ENCODE measurements at places on chromosomes 1 and 21.

- DNase-seq: no peak
Observed at GRCh38 chr1:54567961-54568360, 19.9 kb downstream of the ACOT11 start.

DNA sequence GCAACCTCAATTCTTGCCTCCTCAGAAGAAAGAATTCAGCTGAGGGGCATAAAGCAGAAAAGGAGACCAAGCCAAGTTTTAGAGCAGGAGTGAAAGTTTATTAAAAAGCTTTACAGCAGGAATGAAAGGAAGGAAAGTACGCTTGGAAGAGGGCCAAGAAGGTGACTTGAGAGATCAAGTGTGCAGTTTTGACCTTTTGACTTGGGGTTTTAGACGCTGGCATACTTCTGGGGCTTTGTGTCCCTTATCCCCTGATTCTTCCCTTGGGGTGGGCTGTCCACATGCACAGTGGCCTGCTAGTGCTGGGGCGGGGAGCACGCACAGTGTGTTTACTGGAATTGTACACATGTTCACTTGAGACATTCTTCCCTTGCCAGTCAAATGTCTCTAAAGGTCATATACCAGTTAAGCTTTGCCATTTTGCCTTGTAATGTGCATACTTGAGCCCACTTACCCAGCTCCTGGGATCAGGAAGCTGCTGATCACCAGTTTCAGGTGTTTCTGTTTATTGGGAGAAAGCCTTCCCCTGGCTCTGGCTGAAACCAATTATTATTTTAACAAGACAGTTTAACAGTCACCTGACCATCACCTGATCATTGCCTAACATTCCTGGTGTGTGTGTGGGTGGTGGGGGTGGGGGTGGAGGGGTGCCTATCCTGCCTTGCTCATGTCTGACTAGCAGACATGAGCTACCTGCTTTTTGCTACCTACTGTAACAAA lies 36.2 kb downstream of the UTP25 start:
- no peak for DNase-seq

- no peak for DNase-seq
Observed at GRCh38 chr1:104574620-104575019, 824.9 kb downstream of the AMY1C start.

GRCh38 chr1:21559788-21560567 lies 50.8 kb downstream of the ALPL start:
- DNase-seq: no peak

DNA sequence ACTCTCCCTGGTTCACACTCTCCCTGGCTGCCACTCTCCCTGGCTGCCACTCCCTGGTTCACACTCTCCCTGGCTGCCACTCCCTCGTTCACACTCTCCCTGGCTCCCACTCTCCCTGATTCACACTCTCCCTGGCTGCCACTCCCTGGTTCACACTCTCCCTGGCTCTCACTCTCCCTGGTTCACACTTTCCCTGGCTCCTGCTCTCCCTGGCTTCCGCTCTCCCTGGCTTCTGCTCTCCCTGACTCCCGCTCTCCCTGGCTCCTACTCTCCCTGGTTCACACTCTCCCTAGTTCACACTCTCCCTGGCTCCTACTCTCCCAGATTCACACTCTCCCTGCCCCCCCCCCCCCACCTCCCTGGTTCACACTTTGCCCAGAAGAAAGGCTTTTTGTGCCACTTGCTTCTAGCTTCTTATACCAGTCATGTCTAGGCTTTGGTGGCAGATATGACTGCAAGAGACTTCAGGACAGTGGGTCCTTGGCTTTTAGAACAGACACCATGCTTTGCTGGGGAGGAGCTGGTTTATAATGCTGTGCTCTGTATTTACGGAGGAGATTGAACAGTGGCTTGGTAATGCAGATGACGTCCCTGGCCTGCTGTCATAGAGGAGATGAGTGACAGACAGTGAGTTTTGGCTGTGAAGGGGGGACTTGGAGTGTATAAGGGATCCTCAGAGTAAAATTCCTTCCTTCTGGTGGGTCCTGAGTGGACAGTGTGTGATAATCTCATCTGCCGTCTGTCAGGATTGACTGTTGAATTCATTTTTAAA lies 17.0 kb downstream of the COQ8A start:
- DNase-seq: no peak

DNA sequence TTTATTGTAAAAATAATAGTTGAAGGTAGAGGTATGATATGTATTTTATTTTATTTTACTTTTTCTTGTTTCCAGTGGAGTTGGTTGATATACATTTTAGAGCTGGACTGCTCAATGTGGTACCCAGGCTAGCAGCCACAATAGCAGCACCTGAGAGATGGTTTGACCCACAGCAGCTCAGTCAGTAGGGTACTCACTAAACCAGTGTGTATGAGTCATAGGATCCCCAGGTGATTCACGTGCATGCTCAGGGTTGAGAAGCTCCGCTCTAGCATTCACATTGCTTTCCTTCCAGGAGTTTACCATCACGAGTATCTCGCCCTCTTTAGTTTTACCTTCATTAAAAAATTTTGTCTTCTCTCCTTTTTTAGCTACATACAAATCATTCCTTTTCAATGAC lies 96.0 kb upstream of the PAXBP1 start:
- no peak for DNase-seq

DNA sequence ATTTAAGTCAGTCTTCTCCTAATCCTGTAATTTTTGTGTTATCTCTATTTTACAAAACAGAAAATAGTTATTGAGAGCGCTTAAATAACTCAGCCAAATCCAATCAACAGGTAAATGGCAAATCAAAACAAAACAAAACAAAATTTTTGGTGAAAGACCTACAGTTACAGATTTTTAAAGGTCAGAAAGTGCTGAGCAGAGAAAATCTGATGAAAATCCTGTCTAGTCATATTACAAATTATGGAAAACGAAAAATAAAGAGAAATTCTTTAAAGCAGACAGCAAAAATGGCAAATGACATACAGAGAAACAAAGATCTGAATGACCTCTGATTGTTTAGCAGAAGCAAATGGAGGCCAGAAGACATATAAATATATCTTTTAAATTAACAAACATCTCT lies 482.4 kb downstream of the PCP4 start:
- no peak for DNase-seq

GRCh38 chr1:197984289-197984688 lies 67.1 kb downstream of the LHX9 start:
- DNase-seq: no peak

- DNase-seq: no peak
Observed at GRCh38 chr1:111517469-111518225, 14.2 kb upstream of the ADORA3 start.

DNA sequence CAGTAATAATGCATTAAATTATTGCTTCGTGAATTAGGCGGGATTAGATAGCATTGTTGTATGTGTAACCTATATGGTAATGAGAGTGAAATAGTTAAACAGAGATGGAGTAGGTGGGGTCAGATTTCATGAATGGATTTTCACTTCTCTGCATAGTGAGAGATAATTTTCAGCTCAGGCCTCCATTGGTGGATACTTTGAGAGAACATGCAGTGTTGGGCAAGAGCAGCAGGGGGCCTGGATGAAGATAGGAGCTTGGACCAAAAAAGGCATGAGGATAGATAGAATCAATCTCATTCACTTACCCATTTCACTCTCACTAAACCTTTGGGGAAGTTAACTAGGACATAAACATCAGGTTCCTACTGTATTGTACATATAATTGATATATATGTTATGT lies 39.5 kb upstream of the C1orf87 start:
- DNase-seq: no peak

DNA sequence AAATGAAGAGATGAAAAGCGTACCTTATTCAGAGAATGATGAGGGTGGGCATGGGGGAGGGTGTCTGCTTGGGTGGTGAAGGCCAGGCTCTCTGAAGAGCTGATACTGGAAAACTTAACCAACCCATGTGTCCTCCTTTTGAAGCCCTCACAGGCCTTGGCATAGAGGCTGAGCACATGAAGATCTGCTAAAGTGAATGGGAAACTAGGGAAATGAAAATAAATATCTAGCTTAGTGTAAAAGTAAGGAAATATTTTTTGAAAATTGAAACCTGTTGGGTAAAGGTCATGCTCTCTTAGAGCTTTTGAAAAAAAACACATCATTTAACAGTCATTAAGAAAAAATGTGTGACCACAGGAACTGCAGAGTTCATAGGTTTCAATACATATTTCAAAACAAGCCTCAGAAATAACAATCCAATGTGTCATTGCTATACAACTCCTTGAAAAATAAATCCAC lies 40.5 kb upstream of the RALGPS2 start:
- peak; percentile 90 for DNase-seq

GRCh38 chr1:65650682-65651081 lies 142.0 kb upstream of the PDE4B start:
- no peak for DNase-seq

- no peak for DNase-seq
Observed at GRCh38 chr1:66316464-66317247, 217.3 kb upstream of the SGIP1 start.

DNA sequence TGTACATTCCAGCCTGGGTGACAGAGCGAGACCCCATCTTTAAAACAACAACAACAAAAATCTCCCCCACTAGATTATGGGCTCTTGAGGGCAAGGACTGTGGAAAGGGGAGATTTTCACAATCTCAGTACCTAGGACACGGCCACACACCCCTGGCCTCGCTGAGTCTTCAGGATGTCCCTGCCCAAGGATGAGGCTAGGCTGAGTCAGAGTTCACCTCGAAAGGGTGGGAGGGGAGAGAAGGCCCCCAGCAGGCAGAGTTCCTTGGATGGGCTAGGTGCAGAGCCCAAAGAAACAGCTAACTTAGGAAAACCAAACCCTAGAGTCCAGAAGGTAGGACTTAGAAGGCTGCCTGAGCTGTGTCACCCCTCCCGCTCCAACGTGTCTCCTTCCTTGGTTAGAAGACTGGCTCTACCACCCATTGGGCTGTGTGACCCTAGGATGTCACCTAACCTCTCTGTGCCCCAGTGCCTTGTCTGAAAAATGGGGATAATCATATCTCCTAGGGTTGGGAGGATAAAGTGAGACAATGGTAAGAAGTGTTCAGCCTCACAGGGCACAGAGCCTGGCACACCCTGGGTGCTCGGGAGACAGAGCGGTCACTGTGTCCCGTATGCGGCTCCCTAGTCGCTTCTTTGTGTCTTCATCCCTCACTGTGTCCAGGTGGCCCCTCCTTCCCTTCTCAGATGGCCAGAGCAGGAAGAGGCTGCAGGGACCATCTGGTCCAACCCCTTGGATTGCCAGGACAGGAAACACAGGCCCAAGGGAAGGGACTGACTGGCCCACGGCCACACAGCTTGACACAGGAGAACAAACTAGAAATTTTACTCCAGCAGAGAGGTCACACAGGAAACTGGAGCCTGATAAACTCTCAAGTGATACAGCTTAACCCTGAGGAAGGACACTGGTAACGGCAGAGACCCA lies 11.2 kb downstream of the TRIM62 start:
- DNase-seq: no peak

DNA sequence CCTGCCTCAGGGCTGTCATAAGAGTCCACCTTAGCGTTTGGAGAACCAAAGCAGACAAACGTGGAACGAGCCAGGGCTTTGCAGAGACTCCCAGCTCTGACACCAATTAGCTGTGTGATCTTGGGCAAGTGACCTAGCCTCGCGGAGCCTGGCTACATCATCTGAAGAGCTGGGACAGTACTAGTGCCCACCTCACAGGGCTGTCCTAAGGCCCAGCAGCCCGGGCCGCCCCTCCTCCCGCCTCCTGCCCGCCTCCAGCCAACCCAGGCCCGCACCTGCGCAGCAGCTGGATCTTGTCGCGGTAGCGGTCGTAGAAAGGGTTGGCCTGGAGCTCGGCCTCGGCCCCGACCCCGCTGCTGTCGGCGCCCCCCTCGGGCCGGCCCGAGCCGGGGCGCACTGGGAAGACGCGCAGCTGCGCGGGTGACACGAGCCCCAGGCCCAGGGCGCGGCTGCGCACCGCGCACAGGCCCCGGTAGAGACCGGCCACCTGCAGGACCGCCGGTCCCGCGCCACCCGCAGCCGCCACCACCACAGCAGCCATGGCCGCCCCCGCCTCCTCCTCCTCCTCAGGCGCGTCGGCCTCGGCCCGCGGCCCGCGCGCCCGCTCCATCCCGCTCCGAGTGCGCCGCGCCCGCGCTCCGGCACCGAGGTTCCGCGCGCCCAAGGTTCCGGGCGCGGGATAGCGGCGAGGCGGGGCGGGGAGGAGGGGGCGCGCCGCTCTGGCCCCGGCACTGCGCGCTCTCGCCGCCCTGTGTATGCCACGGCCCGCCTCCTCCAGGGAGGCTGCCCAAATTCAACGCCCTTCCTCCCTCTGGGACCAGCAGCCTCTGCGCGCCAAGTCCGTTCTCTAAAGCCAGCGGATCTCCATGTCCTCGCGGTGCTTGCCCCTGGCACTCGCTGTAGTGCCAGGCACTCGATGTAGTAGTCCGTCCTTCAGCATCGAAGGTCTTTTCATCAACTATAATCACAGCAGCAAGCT lies at the start of gene ATPAF1:
TSS of gene ATPAF1 (minus strand) at position 583 of the 979 bp plus-strand sequence. CDS start at position 541, 42 bp downstream.
- no peak for DNase-seq

DNA sequence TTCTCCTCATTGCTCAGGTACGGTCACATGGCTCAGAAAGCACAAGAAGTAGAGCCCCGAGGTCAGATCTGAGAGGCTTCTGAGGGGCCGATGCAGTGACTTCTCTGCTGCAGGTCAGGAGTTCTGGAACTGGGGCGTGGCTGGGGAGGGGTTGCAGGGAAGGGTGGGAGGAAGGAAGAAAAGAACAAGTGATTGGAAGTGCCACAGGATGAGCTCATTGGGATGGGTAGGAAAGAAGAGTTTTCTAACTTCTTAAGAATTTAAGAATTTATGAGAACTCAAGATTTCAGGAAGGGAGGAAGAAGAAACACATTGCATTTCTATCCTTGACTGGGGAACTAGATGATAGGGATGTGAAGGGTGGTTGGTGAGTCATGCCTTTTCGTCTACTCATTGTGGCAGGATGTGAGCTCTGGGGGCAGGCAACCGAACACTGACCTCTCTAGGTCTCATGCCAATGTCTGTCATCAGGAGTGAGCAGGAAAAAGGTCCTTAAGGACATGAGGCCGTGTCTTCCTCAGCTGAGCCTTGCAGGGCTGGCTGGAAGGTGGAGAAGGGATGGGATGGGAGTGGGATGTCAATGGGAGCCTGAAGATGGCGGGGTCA lies 497 bp downstream of the FCRLB start:
- peak; percentile 94 for DNase-seq

GRCh38 chr1:155931332-155932038 lies 2.7 kb downstream of the KHDC4 start:
- DNase-seq: no peak

DNA sequence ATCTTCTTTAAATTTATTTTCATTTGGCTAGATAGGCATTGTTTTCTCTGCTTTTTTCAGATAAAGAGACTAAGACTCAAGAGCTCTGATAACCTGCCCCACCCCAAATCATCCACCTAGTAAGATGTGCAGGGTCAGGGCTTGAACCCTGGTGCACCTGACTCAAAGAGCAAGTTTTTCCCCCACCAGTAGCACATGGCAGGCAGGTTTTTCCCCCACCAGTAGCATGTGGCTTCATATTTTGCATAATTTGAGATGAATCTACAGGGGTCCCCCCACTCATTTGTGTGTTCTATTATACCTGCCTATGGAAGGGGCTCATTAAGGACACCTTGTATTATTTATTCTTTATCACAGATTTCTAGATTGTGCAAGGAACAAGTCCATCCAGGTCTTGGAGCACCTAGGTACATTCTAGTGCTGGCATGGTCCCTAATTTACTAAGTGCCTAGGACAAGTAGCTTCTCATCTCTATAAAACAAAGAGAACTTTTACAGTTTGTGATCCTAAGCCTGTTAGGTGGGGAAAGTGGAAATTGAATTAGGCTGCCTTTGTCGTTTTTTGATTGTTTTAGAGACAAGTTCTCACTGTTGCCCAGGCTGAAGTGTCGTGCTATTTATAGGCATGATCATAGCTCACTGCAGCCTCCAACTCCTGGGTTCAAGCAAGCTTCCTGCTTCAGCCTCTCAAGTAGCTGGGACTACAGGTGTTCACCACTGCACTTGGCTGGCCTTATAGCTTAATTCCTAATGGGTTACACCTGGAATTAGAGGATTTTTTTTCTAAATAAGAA lies 13.2 kb upstream of the CTSE start:
- no peak for DNase-seq

- no peak for DNase-seq
Observed at GRCh38 chr1:46444466-46444865, 45.2 kb upstream of the DMBX1 start.
